ENCODE measurements at places on chromosomes 11 and 22. TPM values are rescaled to one million over a fixed set of nuclear protein-coding genes. Genes with fewer than 3 reads are reported as not detected.

- no peak for DNase-seq
Observed at GRCh38 chr11:112718483-112718882, 242.7 kb upstream of the NCAM1 start.

DNA sequence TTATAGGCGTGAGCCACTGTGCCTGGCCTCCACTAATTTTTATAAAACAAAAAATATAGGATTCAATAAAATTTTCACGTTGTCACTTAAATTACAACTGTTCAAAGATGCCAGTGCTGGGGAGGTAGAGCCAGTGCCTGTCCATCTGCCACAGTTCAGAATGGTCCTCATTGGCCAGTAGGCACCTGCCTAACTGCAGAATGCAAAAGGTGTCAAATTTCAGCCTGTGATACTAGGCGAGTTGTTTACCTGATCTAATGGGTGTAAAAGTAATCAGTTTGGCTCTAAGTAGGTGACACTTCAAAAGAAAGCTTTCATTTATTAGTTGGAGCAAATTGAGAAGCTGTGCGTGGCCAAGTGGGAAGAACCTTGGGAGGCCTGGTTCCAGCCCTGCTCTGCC is 2.4 kb downstream of the SMARCB1 start:
- DNase-seq, result no peak

DNA sequence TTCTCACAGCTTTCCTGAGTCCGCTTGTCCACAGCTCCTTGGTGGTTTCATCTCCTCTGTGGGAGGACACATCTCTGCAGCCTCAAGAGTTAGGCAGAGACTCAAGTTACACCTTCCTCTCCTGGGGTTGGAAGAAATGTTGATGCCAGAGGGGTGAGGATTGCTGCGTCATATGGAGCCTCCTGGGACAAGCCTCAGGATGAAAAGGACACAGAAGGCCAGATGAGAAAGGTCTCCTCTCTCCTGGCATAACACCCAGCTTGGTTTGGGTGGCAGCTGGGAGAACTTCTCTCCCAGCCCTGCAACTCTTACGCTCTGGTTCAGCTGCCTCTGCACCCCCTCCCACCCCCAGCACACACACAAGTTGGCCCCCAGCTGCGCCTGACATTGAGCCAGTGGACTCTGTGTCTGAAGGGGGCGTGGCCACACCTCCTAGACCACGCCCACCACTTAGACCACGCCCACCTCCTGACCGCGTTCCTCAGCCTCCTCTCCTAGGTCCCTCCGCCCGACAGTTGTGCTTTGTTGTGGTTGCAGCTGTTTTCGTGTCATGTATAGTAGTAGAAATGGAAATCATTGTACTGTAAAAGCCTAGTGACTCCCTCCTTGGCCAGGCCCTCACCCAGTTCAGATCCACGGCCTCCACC is 11.7 kb downstream of the RASD2 start:
- peak; percentile 67 for DNase-seq

Gene REXO2
- total RNA-seq, result 69.1 TPM

DNA sequence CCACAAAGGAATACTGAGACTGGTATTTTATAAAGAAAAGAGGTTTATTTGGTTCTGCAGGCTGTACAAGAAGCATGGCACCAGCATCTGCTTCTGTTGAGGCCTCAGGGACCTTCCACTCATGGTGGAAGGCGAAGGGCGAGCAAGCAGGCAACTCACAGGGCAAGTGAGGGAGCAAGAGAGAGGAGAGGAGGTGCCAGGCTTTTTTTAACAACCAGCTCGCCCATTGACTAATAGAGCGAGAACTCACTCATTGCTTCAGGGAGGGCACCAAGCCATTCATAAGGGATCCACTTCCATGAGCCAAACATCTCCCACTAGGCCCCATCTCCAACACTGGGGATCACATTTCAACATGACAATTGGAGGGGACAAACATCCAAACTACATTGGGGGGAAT is 1.2 kb downstream of the PTS start:
- no peak for DNase-seq

- DNase-seq, result no peak
Observed at GRCh38 chr11:15199693-15200092, 85.0 kb downstream of the INSC start.

Gene TM7SF2
- total RNA-seq, result 41.2 TPM

DNA sequence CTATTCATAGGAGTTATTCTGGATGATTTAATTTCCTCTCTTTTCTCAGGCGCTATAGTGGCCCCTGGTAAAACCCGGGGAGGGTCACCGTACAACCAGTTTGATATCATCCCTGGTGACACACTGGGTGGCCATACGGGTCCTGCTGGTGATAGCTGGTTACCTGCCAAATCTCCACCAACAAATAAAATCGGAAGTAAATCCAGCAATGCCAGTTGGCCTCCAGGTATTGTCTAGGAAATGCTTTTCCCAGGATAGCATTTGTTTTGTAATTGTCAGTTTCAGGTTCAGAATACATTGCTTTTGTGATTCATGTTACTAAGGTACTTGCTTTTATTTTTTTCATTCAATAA is 35.6 kb upstream of the ADSL start:
- no peak for DNase-seq

- DNase-seq, result no peak
Observed at GRCh38 chr22:42428760-42429159, 3.4 kb downstream of the NFAM1 start.

Gene RCN1
- 163 TPM for total RNA-seq

DNA sequence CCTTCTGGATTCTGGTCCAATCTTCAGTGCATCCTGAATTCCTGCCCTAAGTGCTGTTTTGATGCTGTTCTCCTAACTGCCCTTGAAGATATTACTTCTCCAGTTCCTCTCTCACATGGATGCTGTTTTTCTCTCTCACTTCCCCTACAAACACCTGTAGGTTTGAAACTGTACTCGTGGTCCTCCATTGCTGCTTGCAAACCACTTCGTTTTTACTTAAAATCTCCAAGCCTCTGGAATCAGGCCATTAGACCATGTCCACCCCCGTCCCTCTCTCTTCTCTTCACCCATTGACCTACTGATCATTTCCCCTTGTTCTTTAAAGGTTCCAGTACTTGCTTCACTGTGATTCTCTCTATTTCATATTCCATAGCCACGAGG is 988.1 kb downstream of the NTM start:
- DNase-seq, result no peak

Gene SNX32
- total RNA-seq, result not detected

DNA sequence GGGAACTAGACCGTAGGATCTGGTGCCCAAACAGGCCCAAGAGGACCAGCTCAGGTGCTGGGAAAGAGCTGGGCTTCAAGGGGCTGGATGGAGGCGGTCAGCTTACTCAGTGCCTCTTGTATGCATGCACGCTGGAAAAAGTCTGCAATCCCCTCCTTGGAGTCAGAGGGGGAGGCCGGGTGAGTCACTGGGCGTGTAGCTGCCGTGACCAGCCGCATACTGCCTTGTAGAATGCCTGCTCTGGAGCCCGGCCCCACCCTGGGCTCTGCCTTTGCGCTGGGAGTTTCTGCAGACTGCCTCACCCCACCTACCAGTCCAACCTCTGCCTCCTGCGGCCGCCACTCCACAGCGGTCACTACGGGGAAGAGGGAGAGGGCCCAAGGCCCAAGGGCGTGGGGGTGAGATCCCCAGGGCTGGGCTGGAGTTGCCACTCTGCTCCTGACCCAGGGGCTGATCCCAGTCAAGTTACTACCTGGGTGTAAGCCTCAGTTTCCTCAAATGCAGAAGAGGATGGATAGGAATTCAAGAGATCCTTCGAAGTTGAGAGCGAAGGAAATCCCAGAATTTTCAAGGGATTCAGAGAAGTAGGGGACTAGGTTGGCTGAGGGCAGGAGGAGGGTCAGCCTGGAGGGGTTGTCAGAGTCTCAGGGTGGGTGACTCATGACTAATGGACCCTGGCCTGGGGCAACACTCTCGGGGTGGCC is 4.2 kb downstream of the MRGPRF start:
- DNase-seq, result peak; percentile 80

Gene KRTAP5-1
- total RNA-seq, result not detected

DNA sequence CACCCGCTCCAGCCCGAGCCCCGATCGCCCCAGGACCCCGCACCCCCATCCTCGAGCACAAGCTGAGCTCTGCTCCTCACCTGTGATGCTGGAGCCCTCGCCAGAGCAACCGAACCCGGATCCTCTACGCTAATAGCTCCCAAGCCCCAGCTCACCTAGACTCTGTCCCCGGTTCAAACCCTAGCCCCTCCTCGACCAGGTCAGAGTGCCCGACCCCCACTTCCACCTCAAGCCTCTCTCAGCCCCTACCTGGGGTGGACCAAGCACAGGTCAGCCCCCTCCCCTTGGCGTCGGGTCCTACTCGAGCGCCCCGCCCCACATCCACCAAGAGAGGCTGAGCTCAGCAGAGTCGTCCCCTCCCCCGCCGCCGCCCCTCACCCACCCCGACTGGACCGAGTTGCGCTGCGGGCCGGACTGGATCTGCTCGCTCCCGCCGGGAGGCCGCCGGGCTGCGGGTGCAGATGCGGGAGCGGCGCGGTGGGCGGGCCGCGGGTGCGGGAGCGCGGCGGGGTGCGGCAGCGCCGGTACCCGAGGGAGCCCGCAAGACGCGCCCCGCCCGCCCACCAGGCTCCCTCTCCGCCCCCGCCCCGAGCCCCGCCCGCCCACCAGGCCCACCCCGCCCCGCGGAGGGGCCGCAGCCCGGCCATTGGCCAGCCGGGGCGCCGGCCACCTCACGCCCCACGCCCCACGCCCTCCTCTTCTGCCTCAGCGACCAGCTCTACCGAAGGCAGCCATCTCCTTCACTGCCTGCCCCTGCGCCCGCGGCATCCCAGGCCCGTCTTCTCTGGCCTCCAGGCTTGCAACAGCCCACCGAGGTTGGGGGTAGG is 577 bp upstream of the DKK3 start:
- DNase-seq, result peak; percentile 59

Gene LGR4
- total RNA-seq, result 51.4 TPM

GRCh38 chr11:82719361-82720105 is 14.1 kb downstream of the FAM181B start:
- no peak for DNase-seq

GRCh38 chr22:38874529-38875222 is 2.7 kb upstream of the CBX6 start:
- DNase-seq, result no peak

DNA sequence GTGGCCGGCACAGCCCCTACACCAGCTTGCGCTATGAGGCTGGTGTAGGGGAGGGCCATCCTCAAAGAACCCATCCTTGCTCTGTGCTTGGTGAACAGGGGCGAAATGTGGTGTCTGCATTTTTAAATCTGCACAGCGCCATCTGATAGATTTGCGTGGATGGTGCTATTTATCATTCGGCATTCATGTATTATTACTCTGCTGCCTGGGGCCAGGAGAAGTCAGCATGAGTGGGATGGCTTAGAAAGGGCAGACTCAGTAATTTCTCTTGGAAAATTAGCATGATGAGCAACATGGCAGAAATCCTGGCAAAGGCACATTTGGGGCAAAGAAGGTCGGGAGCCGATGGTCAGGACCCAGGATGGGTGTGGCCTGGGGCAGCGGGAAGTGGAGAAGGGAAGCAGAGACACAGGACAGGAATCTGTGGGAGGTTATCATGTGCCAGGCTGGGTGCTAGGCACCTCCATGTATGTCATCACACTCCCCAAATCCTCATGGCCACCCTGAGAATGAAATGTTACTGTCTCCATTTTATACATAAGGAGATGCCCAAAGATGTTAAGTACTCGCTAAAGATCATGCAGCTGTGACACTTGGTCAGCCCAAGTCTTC is 149.0 kb downstream of the CEP164 start:
- no peak for DNase-seq

GRCh38 chr22:49577168-49578060 is 250.3 kb downstream of the BRD1 start:
- no peak for DNase-seq

Gene SESN3
- total RNA-seq, result 5.6 TPM

- no peak for DNase-seq
Observed at GRCh38 chr11:69922596-69923111, 103.4 kb upstream of the FGF3 start.

Gene DRAP1
- 106 TPM for total RNA-seq

GRCh38 chr11:50214376-50214775 is 181.7 kb downstream of the OR4C45 start:
- DNase-seq, result no peak

Gene INPP5J
- total RNA-seq, result 4.1 TPM

DNA sequence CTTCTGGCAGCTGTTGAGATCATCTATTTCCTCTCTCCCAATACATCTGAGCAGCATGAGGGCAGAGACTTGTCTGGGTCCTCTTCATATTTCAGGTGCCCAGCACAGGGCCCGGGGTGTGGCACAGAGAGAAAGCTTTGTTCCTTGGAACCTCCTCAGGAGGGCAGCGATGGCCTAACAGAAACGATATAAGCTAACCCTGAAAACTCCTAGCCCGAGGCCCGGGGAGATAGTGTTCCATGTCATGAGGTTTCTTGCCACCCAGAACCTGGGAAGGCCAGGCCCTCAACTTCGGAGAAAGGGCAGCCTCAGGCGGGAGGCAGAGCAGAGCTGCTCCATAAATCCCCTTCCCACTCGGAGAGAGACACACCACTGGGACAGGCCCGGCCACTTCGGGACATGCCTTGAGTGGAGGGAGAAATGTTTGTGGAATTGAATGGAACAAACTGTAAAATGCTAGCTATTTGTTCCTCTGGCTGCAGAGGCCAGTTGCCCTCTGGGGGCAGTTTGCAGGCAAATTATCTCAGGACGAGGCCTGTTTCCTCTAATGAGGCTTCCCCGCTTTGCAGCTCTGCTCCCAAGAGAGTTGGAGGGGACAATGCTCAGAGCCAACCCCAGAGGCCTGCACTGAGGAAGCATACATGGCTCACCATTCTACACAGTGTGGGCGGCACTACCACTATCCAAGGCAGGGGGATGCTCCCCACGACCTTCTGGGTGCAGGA is 11.6 kb downstream of the ARRB1 start:
- DNase-seq, result no peak

DNA sequence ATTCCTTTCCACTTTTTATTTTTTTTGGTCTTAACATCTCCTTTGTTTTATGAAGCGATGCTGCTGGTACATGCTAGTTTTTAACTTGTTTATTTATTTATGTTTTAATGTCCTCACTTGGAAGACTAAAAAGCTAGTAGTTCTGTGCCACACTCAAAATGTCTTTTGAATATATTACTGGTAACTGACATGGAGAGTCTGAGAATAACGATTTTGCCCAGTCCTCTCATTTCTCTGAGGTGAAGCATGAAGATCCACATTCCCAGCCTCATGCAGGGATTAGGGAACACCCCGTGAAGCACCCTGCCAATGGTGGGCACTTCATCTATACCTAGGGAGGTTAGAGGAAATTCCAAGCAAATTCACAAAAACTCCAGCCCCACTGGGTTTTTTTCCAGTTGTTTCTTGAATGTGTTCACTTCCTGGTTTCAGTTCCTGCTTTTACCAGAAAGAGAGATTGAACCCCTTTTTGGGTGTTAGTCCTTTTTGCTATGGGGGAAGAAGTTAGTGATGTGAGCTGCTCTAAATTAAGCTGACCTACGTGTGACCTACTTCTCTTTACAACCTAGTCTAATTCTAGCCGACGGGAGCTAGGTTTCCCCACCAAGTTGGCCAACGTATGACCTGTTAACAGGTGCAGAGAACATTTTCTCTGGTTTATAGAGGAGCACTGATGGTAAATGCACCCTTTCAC is 106.1 kb downstream of the SLC1A2 start:
- DNase-seq, result no peak
